ENCODE measurements at places on chromosomes 5 and 9.

- peak; percentile 32 for DNase-seq
These were observed 81.4 kb downstream of the NSUN2 start for GRCh38 chr5:6551287-6551954.

DNA sequence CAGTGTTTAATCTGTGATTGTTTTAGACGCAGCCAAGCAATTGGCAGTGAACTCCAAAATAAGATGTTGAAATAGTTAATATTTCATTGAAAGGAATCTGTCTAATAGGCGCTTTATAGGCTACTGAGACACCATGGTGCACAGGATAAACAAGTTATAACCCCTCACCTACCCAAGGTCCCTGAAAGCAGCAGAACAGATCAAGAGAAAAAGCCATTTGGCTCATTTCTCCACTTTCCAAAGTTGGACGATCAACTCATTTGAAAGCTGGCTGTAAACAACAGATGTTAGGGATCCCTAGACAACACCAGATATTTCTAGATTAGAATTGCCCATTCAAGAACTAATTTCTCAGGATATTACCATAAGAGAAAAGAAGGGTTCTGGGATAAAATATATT, 4.9 kb downstream of the PUM3 start:
- no peak for DNase-seq

- DNase-seq, result no peak
These were observed 407.4 kb downstream of the ENC1 start for GRCh38 chr5:74233091-74233490.

GRCh38 chr5:9789777-9790176, 159.6 kb upstream of the TAS2R1 start:
- DNase-seq, result peak; percentile 10

DNA sequence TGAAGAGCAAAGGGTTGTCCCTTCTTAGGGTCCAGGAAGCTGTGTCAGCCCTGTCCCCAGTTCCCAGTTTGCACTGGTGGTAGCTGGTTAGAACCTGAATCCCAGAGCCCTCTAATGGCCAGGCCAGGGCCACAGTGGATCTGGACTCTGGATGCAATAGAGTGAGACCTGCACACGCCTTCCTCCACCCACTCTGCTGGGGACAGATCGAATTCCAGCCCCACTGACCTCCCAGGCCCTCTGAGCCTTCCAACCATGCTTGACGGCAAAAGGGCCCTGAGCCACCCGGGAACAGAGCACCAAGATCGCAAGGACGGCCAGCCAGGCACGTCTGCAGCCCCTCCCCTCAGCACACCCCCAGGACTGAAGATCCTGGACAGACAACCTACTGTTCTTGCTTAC, 23.7 kb downstream of the NAIF1 start:
- DNase-seq, result no peak

DNA sequence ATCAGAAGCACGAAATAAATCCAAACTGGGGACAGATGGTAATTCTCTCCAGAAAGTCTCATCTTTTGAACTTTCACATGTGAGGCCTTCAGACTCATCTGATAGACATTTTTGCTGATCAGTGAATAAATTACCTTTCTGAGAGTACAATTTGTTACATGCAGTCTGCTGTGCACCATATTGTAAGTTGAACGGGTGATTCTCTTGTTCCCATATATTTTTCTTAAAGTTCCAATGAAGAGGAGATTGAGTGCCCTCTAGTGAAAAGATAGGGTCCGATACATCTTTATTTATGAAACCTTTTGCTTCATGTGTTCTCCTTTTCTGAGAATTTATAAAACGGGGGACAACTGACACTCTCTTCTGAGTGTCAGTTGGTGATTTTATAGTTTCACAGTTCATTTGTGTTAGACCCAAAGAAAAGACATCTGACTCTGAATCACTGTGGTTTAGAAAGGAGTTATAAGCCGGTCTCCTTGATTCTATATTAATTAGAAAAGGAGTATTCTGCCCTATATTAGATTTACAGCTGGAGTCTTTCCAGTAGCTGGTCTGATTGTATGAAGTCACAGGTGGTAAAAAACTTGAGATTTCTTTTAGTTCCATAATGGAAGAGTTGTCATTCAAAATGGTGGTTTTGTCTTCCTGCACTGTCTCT, 30.4 kb downstream of the GNG10 start:
- peak; percentile 69 for DNase-seq

- no peak for DNase-seq
These were observed 72.8 kb upstream of the BOD1 start for GRCh38 chr5:173689171-173689736.

- DNase-seq, result peak; percentile 93
These were observed 21.1 kb upstream of the LVRN start for GRCh38 chr5:115941051-115941675.

DNA sequence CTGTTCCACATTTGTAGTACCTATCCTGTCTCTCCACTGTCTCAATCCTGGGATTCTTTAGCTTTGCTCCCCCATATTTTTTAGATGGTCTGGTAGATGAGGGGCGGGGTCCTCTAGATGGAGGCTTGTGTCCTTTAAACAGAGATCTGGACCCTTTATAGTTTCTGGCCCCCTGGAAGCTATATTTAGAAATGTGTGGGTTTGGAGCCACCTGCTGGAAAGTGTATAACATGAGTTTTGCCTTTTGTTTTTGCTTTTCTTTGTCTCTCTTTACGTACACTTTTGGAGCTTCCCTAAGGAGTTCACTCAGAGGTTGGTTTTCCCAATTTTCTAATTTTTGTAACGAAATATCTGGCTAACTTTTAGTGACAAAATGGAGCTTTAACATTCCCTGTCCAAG, 110.7 kb downstream of the CFAP95 start:
- peak; percentile 36 for DNase-seq

GRCh38 chr5:127958421-127959011, 125.0 kb upstream of the SLC12A2 start:
- DNase-seq, result no peak

- DNase-seq, result no peak
These were observed 269.3 kb downstream of the DMRT2 start for GRCh38 chr9:1319436-1319835.

DNA sequence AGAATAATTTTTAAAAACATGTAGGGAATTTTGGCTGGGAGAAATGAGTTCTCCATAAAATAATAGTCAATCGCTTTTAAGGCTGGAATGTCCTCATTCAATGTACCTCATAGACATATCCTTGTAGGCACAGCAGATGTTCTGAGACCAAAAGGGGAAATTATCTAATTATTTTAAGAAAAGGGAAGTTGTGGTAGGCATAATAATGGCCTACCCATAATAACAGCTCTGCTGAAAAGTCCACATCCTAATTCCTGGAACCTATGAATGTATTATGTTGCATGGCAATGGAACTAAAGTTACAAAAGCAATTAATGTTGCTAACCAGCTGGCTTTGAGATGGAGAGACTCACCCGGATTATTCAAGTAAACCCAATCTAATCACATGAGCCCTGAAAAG, 216.1 kb downstream of the TRIM36 start:
- DNase-seq, result no peak

DNA sequence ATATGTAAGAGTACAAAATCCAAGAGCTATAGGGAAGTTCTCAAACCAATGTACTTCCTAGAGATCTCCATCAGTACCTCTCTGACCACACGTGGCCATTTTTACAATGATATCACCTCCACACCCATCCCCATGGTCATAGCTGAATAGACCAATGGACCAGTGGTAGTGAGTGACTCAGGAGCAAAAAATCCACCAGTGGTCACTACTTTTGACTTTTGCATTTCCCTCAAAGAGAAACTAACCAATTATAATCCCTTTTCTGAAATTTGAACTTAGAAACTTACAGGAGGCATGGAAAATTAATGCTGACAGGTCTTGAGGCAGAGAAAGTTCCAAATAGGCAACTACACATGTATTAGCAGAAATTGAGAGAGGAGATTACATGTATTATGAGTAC, 238.4 kb downstream of the TRPM3 start:
- peak; percentile 31 for DNase-seq

DNA sequence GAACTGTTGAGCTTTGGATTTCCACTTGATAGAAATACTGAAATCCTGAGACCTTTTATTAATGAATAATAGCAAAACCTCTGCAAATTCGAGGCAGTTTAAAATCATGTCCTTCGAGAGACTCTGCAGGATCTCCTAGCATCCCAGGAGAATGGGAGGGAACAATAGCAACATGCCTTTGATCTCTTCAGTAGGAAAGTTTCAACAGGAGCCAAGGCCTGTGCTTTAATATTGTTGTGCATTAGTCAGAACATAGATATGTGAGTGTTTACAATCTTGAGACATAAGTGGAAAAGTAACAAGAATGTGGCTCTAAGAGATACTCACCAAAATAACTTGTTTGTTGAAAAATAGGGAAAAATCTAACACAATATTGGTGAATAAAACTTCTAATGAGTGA, 83.3 kb upstream of the LHFPL2 start:
- DNase-seq, result peak; percentile 57

GRCh38 chr5:883475-884181, 9.0 kb downstream of the BRD9 start:
- no peak for DNase-seq

GRCh38 chr5:133147815-133148567, 96.2 kb downstream of the HSPA4 start:
- DNase-seq, result no peak

DNA sequence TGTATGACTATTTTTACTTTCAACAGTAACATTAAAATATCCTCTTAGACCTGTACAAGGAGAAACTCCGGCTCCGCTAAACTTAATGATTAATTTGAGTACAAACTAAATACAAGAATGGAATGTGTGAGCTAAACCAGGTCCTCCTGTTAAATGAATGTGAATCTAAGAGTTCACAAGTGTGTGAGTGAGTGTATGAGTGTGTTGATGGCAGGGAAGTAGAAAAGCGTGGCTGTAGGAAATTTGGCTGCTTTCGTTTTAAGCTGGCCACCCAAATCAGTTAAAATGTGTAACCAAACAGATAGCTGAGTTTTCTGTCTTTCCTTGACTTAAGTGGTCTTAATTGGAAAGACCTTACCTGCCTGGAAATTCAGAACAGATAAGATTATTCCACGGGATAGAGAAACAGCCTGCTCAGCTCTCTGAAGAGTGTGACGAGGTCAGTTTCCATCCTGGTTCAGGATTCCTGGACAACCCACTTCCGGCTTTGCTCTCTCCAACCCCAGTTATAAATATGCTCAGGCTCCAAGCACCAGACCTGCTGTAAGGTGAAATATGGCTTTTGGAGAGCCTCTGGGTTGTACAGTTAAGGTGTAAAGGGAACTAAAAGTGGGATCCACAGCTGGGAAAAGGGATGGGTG, 908.6 kb upstream of the EDIL3 start:
- DNase-seq, result peak; percentile 8

- DNase-seq, result peak; percentile 6
These were observed 289.7 kb downstream of the PBX3 start for GRCh38 chr9:126036881-126037291.

- DNase-seq, result peak; percentile 30
These were observed 566.8 kb upstream of the PTGER4 start for GRCh38 chr5:40112875-40113274.

DNA sequence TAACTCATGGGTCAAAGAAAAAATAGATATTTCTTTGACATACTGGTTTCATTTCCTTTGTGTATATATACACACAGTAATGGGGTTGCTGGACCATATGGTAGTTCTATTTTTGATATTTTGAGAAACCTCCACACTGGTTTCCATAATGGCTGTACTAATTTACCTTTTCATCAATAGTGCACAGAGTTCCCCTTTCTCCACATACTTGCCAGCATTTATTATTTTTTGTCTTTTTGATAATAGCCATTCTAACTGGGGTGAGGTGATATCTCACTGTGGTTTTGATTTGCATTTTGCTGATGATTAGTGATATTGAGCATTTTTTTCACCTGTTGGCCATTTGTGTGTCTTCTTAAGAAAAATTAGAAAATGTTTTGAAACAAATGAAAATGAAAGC, 78.4 kb upstream of the CKMT2 start:
- DNase-seq, result no peak

DNA sequence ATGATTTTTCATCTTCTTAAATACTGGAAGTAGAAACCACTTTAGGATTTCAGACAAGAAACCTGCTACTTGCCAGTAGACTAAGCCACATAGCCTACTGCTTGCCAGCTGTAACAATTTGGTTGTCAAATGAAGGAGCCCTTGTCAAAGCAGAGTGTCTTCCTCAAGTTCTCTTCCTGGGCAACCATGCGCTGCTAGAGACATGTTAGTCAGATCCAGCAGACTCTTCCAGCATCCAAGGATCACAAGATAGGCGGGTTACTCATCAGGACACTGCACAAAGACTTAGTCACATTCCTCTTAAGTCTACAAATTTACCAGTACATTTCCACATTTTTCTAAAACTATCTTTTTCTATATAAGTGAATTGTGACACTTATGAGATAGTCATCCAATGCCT, 24.4 kb downstream of the SKIC3 start:
- DNase-seq, result peak; percentile 79

DNA sequence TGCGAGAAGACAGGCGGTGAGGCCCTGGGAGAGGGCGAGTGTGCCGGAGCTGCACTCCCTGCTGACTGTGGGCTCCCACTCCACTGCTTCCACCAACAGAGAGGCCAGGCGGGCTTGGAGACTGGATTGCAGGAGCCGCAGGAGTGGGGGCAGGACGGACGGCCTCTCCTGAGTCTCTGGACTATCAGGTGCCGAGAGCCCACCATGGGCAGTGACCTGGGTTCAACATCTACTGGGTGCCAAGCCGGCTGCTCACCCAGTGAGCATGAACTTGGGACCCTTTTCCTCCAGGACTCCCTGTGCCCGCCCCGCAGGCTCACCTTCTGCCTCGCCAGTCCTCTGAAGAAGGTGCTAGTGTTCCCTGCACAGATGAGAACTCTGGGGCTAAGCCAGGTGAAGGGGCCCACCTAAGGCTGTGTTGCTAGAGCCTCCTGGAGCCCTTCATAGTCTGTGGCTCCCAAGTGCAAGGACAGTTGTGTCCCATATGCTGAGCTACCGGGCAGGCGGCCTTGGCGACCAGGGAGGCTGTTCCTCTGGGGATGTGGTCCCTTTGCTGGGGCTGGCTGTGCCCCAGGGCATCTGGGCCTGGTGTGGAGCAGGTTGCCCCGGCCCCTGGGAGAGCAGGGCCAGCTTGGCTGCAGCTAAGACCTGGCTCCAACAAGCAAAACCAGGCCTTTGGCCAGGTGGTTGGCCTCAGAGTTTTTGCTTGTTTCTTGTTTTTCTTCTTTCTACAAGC, 77.7 kb upstream of the PHYKPL start:
- DNase-seq, result no peak

- no peak for DNase-seq
These were observed 51.5 kb upstream of the IQGAP2 start for GRCh38 chr5:76351577-76351976.

DNA sequence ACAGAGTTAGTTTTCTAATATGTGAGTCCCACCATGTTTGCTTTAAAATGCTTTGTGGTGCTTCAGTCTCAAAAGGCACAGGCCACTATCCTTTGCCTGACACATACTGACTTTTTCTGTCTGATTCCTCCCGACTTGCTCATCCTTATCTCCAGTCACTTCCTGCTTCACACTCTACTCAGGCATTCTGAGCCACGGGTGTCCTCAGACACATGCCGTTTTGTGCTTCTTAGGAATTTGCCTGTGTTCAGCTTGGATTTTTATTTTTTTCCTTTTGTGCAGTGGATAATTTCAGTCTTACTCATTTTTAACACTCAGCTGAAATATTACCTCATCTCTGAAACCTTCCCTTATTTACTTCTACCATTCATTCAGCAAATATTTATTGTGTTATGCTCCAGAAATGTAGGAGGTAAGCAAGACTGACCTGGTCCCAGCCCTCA, 54.1 kb downstream of the MAN2A1 start:
- DNase-seq, result peak; percentile 71

GRCh38 chr5:115478281-115478680, 66.3 kb downstream of the FEM1C start:
- DNase-seq, result no peak
